ENCODE measurements at places on chromosomes 2 and 18.

- DNase-seq = peak; percentile 21
Measured at GRCh38 chr2:26580151-26580550, 61.0 kb downstream of the CIB4 start.

GRCh38 chr2:189302274-189302948 is 122.8 kb upstream of the COL5A2 start:
- DNase-seq = no peak

- DNase-seq = no peak
Measured at GRCh38 chr2:75489721-75490120, 71.0 kb downstream of the EVA1A start.

DNA sequence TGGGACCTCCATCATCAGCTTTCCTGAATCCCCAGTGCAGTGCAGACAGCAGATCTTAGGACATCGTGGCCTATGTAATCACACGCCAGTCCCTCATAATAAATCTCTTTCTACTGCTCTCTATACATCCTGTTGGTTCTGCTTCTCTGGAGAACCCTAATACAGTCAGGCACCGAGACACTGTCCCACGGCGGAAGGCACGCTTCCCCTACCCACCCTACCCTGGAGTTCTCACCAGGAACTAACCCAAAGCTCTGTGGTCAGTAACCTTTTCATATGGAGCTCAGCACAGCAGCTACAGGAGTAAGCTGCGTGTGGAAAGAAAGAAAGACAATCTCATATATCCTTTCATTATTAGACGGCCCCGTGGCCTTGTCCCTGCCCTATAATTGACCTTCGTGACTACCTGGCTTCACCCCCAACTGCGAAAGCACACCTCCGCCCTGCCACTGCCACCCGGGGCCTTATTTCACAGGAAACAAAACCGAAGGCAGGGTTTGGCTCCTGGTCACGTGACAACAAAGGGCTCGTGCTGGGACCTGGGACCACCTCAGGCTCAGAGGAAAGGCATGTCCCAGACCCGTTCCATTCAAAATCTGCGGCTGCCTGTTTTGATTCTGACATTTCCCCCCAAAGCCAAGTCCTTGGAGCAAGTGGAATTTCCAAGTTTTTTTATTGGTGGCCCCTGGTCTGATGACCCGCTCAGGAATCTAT is 99.7 kb upstream of the ODC1 start:
- no peak for DNase-seq

DNA sequence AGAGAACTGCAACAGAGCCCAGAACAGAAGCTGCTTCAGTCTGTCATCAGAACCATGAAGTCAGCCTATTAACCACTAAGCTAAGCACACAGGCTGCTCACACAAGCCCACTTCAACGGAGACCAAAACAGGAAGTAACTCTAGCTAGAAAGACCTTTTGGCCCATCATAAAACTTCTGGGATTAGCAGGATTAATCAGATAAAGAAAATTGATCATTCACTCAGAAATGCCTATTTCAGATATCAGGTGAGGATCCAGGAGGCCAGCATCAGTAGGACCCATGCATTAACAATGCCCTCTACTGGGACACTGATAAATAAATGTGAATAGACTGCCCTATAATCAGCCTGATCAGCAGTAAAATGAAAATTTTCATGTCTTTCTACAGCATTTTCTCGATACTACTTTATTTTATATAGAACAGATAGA is 101.4 kb downstream of the WDPCP start:
- DNase-seq = no peak

DNA sequence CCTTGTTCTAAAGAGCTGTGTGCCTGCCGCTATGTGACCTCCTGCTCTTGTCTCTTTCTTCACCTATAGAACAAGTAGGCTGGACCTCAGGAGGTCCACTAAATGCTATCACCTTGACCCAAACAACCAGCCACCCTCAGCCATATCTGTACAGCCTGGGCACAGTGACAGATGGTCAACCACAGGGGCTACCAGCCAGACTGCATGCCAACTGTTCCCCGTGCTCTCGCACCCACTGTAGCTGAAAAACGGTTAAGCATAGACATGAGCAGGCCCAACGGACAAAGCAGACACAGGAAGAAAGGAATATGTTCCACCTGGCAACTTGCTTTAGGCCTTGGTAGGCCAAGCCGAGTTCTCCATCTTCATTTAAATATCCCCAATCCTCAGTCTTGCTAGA is 43.2 kb upstream of the ACAA2 start:
- DNase-seq = no peak

DNA sequence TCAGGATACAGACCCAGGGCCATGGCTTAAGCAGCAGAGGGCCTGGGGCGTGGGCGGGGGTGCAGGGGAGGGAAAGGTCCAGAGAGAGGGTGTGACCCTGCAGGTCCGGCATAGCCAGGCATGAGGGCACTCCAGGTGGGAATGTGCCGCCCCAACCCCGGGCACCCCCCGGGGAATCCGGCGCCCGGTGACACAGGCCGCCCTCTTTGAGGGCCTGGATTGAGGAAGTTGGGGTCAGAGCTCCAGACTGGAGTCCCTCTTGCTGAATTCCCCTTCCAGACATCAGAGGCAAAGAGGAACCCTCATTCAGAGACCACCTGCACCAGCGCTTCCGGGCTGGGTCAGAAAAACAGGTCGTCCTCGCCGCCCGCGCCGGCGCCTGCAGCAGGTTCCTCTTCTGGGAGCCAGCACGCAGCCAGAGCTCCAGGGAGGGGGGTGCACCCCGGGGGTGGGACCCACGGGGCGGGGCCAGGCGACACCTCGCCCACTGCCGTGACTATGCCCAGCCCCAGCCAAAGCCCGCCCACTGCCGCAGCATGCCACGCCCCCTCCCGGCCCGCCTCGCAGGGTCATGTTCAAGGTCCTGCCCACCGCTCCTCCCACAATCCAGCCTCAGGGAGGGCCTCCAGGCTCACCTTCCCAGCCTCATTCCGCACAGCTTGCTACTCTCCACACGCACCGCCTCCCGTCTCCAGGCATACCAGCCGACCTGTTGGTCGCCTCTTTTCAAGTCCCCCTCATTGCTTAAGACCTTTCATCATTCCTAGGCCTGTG is 98.3 kb upstream of the ID2 start:
- peak; percentile 99 for DNase-seq

GRCh38 chr2:53366543-53366942 is 401.1 kb upstream of the CHAC2 start:
- DNase-seq = no peak

GRCh38 chr2:64770781-64771334 is 117.1 kb upstream of the SERTAD2 start:
- no peak for DNase-seq

DNA sequence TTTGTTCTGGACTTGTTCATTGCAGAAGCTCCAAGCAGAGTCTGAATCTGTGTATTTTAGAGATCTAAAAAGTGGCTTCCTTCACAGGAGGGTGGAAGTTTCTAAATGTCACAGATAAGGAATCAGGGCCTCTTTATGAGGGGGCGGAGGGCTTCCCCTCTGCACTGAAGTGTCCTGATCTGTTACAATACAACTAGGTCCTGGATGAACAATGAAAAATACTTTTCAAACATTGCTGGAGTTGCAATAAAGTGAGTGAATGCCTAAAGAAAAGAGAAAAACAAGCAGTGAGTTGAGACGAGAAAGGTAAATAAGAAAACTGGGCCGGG is 179.3 kb upstream of the HDAC4 start:
- no peak for DNase-seq

GRCh38 chr18:76644580-76644979 is 149.5 kb upstream of the ZNF516 start:
- no peak for DNase-seq

DNA sequence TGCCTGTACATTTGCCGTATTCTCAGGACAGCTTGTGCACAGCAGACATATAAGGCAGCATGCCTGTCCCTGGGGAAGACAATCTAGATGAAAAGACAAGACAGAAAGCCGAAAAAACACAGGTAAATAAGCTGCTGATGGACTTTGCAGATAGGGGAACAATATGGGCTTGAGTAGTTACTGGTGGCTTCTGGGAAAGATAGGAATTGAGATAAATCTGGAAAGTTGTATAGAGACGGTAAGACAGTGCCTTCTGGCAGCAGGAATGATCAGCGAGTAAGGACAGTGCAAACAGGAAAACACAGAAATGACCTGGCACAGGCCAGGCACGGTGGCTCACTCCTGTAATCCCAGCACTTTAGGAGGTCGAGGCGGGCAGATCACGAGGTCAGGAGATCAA is 70.2 kb downstream of the FAM124B start:
- DNase-seq = no peak

GRCh38 chr2:71517851-71518250 is 64.5 kb downstream of the DYSF start:
- no peak for DNase-seq

DNA sequence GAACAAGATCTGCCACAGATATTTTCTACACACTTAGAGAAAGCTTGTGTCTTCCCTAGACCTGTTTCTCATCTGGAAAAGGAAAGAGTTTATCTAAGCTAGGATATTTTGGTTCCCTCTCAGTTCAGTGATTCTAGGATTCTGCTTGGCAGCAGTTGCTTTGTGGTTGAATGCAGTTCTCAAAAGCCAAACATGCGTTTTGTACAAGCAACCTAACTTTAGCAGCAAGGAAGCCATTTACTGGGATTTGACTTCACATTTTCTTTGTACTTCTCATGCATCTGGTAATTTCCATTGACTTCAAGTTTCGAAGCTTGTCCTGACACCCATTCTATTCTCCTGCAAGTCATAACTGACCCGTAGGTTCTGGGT is 33.3 kb downstream of the VSNL1 start:
- DNase-seq = no peak

DNA sequence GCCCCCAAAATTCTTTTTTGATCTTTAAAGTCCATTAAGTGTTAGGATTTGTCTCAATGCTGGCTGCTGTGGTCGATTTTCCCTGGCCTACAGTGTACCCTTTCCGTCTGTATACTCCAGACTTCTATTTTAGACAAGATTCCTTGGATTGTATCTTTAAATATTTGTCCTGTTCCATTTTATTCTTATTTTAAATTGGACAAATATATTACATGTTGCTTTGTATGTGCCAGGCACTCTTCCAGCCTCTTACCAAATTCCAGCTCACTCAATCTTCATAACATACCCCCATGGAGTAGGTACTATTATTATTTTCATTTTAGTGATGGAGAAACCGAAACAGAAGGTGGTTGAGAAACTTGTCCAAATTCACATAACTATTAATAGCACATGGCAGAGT is 58.1 kb downstream of the VWA3B start:
- DNase-seq = no peak

DNA sequence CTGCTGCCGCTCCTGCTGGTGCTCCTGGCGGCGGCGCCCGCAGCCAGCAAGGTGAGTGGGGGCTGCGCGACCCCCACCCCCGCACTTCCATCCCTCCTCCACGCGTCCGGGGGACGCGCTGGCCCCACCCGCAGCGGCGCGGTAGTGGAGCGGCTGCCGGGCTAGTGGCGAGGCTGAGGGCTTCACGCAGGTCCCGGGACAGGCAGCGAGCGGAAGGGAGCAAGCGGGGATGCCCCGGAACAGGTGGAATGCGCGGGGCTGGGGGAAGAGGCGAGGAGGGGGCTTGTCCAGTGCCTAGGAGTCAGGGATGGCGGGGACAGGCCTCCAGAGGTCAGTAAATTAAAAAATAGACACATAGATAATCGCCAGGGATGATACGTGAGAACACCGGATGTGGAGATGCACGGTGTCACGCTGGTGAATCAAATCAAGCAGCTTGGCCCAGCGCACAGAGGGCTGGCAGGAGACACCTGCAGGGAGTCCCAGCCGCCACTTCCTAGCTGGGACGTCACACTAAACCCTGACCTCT is 403 bp downstream of the COL4A3 start:
- peak; percentile 55 for DNase-seq

- DNase-seq = no peak
Measured at GRCh38 chr2:36441816-36442215, 86.2 kb downstream of the CRIM1 start.

- no peak for DNase-seq
Measured at GRCh38 chr2:12320027-12320734, 396.6 kb upstream of the TRIB2 start.

DNA sequence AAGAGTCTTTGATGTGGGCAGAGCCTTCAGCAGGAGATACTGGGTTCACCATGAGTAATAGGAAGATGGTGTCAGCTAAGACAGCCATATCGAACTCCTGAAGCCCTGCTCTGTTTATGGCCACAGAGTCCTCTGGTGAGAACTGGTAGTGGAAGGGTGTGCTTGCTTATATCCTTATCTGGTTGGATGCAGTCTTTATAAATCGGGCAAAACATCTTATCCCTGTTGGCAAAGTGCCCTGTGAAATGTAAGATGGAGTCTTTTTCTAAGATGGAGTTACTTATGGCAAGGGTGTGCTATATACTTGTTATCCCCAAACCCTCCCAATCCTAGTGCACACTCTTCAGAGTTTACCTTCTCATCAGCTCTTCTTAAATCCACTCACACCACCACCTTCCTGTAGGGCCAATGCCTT is 190.8 kb upstream of the PARD3B start:
- no peak for DNase-seq

GRCh38 chr2:111035830-111036441 is 84.8 kb upstream of the BCL2L11 start:
- DNase-seq = no peak

DNA sequence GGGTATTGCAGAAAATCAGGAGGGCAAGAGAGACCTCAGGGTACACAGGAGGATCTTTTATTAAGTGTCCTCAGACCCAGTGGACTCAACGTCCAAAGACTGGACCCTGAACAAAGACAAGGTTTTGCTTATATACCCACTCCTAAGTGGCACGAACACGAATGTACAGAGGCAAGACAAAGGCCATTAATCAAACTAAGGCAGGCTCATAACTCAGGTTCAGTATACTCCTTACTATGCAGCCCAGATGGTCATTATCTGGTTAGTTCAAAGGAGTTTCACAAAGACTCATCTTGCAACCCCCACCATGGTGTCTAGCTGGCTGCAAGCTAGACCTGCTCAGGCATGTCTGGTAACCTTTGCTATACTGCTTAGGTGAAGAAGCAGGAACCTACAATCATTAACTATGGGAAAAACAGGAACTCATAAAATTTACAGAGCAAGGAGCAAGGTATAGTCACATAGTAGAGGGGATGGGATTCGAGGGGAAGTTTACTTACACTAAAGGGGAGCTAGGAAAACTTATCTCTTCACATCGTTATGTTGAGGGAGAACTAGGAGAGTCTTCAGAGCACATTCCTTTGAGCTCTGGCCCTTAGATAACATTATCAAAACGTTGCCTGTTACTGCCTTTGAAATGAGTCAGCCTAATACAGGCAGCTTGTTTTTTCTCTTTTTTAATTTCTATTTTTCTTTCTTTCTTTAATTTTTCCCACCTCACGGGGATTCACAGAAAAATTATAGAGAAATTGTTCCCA is 33.9 kb downstream of the SLC4A3 start:
- DNase-seq = no peak

- DNase-seq = no peak
Measured at GRCh38 chr2:55000341-55000740, 49.9 kb downstream of the RTN4 start.

DNA sequence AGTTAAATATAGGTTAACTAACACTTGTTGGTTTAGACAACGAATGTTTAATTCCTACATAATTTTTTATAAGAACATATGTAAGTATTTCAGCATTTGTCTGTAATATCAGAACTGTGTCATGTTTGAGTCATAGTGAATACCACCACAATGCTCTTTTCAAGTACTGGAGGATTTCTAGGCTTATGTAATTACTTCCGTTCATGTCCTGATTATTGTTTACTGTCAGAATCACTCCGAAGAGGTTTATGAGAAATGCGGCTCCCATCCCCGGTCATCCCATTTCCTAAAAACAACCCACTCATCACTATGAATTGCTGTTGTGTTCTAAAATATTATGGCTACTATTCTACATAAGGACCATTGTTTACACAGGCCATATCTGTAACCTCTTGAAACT is 45.1 kb downstream of the CDH19 start:
- DNase-seq = no peak
